GM04504 (cell line): ENCODE measurements at places on chromosomes 4 and X.
A peak's percentile ranks its signal among the peaks of the same experiment; 100 is the strongest.

DNA sequence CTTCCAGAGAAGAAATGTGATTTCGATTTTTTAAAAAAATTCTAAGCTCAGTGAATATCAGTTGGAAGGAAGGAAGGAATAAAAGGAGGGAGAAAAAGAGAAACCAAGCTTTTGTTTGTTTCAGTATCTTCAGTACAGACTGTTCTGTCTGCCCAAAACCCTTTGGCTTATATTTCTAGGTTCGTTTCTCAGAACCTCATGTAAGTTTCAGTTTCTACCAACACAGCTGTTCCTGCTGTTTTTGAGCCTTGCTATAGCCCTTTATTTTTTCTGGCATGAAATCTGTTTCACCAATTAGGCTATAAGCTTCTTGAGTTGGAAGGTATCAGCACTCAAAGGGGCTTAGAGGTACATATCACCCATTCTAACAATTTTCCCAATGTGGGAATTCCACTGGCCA is 157.9 kb downstream of the GBA3 start:
- DNase-seq: no peak

GRCh38 chrX:154827194-154828015 is 7.1 kb downstream of the SMIM9 start:
- no peak for DNase-seq

DNA sequence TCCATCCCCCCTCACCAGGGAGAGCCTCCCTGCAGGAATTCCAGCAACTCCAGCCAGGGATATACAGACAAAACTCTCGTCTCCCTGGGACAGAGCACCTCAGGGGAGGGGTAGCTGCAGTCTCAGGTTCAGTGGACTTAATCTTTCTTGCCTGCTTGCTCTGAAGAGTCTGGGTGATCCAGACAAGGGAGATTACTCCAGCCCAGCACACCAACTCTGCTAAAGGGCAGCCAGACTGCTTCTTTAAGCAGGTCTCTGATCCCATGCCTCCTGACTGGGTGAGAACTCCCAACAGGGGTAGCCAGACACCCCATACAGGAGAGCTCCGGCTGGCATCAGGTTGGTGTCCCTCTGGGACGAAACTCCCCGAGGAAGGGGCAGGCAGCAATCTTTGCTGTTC is 888.7 kb downstream of the RAB28 start:
- no peak for DNase-seq

DNA sequence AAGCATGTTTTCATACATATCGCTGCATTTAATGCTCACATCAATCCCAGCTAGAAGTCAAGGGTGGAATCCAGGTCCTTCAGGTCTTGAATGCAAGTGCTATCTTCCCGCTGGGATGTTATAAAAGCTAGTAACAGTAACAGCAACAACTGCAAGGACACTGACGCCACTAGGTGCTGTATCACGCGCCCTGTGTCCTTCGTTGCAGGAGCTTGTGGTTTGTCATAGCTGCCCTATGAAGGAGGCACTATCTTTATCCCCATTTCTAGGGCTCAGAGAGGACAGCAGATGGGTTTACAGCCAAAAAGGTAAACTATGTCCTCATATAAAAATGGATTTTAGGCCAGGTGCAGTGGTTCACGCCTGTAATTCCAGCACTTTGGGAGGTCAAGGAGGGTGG is 202.9 kb downstream of the NSUN7 start:
- DNase-seq: no peak

DNA sequence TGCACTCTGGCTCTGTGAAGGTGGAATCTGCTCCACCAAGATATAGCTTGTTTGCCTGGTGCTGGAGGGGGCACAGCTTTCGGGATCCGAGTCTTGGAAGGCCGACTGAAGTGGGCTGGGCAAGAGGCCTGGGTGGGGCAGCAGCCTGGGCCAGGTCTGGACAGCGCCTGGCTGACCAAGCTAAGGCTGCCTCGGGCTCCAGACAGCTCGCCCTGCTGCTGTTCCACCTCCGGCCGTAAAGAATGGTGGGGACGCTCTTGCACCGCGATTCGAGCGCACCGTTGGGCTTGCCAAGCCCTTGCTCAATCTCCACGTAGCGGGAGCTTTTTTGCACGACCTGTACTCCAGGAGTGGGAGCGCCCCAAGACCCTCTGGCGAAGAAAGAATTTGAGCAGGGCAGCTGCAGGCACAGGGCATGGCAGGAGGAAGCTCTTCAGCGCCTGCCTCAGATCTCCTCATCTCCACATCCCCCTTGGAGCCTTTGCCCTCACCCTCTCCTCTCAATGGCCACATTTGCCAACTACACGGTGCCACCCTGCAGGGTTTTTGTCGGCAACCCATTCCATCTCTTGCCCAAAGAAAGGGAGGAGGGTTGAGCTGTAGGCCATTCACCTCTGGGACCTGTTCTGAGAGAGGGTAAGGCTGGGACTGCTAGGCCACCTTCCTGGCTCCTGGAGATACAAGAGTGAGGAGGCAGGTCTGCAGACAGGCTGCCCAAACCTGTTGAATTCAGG is 18.9 kb downstream of the CNGA2 start:
- peak; percentile 34 for DNase-seq

GRCh38 chr4:149912000-149912399 is 96.4 kb upstream of the IQCM start:
- no peak for DNase-seq

DNA sequence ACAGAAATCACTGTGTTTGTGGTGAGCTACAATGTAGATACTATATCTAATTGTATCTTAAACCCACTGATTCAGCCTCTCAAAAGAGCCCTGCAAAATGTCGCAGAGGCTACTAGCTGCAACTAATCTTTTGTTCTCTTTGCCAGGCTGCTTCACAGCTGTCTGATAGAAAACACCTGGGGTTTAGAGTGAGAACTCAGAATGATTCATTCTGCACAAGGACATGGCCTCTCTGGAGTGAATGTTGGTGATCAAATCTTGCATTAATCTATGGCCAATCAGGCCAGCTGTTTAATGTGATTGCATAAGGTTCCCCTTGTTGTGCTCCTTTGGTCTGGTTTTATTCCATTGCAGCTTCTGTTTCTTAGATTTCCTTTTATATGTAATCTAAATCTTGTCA is 100.3 kb downstream of the EMCN start:
- no peak for DNase-seq

DNA sequence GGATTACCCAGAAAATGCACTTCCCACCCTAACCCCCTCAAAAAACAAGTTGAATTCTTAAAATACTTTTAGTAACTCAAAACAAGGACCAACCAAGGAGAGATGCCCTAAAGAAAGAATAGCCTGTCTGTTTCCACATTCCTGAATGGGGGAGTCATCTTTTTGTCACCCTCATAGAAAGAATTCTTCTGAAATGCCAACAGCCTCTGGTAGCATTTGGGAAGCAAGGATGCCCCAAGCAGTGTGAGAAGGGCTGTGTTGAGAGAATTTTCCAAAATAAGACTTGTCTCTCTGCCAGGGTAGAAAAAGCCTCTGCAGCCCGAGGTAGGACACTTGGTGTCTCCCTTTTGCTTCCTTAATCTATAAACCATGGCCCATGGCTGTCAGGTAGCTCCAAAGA is 173.1 kb upstream of the VCX3A start:
- no peak for DNase-seq

DNA sequence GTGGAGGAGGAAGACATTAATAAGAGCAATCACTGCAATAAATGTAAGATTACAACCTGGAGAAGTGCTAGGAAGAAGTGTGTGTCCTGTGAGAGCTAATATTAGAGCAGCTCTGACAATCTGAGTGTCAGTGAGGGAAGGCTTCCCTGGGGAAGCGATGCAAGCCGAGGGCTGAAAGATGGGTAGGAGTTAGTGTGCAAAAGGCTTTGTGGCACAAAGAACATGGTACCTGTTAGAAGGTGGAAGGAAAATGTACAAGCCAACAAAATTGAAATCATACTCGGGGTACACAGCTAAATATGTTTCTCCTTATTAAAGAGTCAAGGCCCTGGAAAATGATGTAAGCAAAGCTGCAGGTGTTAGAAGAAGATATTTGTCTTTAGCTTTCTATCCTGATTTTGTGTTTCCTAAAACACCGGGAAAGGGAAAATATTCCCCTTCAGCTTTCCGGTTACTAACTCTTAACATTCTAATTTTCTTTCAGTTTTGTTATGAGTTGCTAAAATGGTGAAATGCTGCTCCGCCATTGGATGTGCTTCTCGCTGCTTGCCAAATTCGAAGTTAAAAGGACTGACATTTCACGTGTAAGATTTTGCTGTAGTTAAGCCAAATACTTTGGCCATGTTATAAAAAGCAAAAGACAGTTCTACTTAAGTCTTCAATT is 808 bp downstream of the THAP6 start:
- no peak for DNase-seq

- DNase-seq: no peak
These were observed 160.1 kb upstream of the FSTL5 start for GRCh38 chr4:162323919-162324318.

DNA sequence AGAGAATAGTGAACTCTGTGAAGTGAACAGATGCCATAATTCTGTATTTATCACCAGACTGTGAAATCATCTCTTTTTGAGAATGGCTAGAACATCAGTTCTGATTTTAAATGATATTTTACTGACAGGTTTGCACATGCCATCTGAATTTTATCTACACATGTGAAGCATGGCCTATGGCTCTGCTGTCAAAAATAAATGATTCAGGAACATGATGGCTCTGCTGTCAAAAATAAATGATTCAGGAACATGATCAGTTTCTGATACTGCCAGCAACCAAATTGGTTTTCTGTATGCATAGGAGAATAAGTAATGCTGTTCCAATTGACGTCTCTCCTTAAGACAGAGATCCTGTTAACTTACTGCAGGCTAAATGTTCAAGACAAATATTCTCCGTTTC is 70.6 kb upstream of the TLL1 start:
- DNase-seq: no peak

- no peak for DNase-seq
These were observed 89.0 kb upstream of the NMU start for GRCh38 chr4:55725057-55725456.
